ENCODE measurements at places on chromosomes 3 and 15.

DNA sequence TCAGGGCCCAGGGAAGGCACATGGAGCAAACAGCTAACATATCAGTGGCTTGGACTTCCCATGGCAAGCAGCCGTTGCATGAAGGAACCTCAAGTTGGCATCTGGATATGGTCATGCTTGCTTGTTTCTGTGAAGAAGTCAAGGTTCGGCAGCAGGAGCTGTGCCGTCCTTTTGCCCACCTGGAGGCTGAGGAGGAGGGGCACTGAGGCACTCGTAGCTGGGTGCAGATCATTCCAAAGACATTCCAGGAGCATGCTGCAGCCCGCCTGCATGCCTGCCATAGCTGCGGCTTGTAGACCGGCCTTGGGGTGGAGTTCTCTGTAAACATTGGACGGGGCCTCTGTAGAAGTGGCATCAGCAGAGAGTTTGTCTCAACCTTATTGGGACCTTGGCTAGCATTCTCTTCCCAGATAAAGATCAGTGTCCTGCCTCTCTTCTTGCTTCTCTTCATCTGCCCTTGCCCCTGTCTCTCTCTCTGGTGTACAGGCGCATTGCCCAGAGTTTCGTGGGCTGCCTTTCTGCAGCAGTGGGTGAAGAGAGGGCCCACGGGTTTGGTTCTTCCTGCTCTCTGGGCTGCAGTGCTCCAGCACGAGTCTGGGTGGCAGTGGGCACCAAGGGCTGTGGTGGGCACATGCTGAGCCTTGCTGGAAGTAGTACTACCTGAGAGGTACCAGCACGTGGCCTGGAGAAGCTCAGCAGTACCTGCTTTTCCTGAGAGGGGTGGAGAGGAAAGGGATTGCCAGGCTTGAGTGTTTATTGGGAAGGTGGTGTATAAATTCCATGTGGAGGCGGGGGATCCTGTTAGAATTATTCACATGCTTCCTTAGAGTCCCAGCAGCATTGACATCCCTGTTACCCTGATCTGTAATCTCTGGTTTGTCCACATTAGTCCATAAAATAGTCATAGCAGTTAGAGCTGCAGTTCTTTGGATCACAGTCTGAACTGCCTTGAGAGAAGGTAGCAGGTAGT is 49.4 kb downstream of the CHCHD6 start:
- no peak for DNase-seq

DNA sequence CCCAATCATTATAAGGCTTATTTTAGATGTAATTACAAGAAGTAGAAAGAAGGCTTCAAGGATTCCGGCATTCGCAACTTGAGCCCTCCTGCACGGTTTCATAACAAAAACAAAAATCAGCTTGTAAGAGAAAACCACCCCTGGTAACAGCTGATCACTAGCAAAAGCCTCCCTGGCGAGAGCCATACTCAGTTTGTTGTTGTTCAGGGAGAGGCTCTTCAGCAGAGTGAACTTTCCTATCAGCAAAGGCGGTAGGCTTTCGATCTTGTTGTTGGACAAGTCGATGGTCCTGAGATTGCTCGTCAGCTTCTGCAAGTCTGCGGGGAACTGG is 710 bp downstream of the LRRC57 start:
- no peak for DNase-seq

- no peak for DNase-seq
Observed at GRCh38 chr3:171351676-171352075, 108.5 kb downstream of the TNIK start.

- no peak for DNase-seq
Observed at GRCh38 chr3:188064831-188065493, 89.0 kb upstream of the LPP start.

GRCh38 chr3:12170207-12170606 is 11.5 kb upstream of the TIMP4 start:
- DNase-seq, result no peak

- no peak for DNase-seq
Observed at GRCh38 chr3:172511783-172512762, 11.2 kb downstream of the TNFSF10 start.

GRCh38 chr3:195870442-195870841 is 37.9 kb downstream of the TNK2 start:
- DNase-seq, result no peak

GRCh38 chr15:100785181-100786138 is 94.2 kb upstream of the ALDH1A3 start:
- DNase-seq, result no peak

- DNase-seq, result no peak
Observed at GRCh38 chr3:52528586-52529375, 4.9 kb downstream of the NT5DC2 start.

DNA sequence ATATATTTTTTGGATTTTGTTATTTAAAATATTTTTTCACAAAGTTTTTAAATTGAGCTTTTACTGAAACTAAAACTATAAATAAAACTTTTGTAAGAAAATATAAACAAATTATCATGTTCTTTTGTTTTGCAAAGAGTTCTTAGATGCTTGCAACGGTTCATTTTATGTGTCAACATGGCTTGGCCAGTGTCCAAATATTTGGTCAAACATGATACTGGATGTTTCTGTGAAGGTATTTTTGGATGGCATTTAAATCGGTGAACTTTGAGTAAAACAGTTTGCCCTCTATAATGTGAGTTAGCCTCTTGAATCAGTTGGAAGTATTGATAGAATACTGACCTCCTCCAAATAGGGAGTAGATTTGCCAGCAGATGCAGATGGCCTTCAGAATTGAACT is 612.6 kb upstream of the NECTIN3 start:
- DNase-seq, result no peak

- DNase-seq, result peak; percentile 65
Observed at GRCh38 chr3:72997421-72997961, 880 bp downstream of the PPP4R2 start.

DNA sequence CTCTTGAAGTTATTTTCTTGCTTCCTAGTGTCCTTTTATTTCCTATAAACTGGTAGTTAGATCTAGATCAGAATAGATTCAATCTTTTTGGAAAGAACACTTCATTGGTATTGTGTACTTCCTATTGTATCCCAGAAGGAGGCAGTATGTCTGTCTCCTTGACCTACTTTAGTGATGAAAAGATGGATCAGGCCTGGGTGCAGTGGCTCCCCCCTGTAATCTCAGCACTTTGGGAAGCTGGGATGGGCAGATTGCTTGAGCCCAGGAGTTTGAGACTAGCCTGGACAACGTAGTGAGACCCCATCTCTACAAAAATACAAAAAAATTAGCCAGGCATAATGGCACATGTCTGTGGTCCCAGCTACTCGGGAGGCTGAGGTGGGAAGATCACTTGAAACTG is 12.0 kb downstream of the BSN start:
- DNase-seq, result no peak

DNA sequence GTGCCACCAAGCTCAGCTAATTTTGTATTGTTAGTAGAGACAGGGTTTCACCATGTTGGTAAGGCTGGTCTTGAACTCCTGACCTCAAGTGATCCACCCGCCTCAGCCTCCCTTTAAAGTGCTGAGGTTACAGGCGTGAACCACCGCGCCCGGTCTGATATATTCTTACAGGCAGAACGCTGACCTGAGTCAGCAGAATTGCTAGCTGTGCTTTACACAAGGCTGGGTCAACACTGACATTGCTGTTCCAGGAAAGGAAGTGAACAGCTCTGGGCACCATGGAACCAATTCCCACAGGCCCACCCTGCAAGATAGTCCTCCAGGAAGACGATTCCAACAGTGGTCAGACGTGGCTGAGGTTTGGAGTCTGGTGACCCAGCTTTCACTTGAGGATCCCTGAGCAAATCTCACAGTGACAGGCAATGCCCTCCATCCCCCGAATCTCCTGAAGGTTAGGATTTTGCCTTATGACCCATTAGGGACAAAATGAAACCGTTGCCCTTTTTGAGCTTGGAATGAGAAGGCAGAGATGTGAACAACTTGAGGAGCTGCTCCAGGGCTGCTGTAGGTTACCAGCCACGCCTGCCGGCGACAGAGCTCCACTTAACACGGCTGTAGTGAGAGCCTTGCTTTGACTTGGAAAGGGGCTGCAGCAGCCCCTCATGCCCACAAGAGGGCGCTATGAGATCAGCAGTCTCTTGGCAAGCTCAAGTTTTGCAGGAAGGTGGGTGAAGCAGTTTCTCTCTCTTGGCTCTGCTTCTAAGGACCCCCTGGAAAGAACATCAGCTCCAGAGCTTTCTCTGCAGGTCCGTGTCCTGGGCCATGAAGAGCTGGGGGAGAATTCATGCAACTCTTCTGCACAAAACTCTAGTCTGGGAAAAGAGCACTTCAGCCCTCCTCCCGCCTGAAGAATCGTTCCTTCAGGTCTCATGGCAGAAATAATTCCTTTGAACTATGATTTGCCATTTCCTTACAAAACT is 74.1 kb downstream of the SENP2 start:
- peak; percentile 74 for DNase-seq

DNA sequence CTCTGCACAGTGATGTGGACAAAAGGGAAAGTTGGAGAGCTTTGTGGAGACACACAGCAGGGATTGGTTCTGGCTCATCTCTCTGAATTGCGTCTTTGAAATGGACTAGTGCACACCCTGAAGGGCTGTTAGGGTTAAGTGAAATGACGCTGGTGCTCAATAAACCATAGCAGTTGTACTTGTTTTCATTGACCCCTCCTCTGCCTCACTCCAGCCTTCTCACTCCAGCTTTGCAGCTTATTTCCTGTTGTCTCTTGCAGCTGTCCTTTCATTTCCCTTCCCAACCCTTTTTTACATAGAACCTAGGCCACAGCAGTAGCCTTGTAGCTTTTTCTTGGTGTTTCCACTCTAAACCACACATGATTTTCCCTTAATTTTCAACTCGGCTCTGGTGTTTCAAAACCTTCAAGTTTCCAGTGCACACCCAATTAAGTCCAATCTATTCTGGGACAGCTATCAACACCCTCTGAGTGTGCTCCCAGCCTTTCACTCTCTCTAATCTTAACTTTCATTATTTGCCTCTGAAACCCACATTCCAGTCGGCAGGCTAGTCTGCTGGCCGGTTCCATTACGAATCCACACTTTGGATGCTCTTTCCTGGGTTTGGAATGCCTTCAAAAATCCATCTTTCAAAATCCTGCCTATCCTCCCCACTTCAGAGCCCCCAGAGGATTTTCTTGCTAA is 6.4 kb downstream of the C3orf52 start:
- DNase-seq, result no peak

- DNase-seq, result no peak
Observed at GRCh38 chr15:99137111-99137546, 32.2 kb downstream of the SYNM start.

GRCh38 chr15:57353317-57353804 is 22.9 kb upstream of the CGNL1 start:
- DNase-seq, result no peak

- DNase-seq, result no peak
Observed at GRCh38 chr3:158491968-158492367, 79.0 kb upstream of the MLF1 start.

- DNase-seq, result no peak
Observed at GRCh38 chr15:74343797-74344127, 23.7 kb downstream of the CYP11A1 start.

Measured in renal pelvis (tissue), 12 donors.